ENCODE measurements at places on chromosomes 7 and 10.

GRCh38 chr10:30046476-30046875, 12.9 kb downstream of the JCAD start:
- no peak for DNase-seq

- no peak for DNase-seq
Observed at GRCh38 chr7:136142583-136142982, 165.4 kb upstream of the MTPN start.

DNA sequence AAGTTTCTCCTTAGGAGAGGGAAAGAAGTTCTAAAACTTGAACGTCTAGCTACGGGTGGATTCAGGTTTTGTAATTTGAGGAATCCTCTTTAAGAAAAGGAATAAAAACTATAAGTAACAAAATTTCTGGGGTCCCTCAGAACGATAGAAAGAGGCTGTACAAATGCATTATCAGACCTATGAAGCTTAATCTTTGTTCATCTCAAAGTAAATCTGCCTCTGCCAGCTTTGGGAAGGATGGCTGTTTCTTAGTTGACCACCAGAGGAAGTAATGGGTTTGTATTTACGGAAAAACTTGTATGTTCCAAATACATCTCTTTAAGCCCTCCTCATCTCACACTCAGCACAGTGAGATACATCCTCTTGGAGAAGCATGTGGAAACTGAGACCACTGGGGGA, 864 bp downstream of the PSTK start:
- DNase-seq = peak; percentile 59

DNA sequence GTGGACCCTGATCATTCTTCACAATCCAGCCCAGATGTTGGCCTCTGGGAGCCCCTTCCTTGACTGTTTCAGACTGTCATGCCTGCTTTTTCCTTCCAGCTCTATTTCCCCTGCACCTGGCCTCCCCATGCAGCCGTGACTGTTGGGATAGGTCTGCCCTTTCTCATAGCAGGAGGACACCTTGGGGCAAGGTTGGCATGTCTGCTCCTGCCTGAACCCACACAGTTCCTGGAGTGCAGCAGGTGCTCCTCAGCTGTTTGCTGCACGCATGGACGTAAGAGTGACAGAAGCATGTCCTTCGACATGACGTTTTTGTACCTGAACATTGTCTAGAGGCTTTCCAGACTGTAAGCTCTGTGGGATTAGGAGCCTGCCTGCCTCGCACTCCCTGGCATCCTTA, 24.0 kb downstream of the POR start:
- DNase-seq = no peak

DNA sequence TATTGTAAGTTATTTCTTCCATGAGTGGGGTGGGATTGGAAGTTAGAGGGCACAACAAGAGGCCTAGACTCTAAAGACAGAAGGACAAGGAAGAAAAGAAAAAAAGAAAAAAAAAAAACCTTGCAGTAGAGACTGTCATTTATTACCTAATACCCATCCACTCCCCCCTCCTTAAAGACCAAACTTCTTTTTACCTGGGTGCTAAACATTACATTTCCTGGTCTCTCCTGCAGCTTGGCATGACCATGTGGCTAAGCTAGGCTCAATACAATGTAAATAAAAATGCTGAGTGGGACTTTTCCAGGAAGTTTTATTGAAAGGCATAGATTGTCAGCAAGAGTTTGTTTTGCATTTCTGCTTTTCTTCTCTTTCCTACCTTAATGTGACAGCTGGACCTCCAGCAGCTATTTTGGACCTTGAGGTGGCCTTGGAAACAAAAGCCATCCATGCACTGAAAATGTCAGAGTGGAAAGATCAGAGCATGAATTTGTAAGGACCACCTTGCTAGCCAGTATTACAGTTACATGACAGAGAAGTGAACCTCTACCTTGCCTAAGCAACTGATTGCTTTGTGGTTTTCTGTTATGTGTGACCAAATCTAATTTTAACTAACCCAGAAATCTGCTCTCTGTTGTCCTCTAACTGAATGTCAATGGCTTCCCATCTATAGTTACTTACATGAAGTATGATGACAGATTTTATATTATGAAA, 81.3 kb upstream of the SFMBT2 start:
- DNase-seq = no peak

All from muscle of leg (tissue), 16 donors.